ENCODE measurements at places on chromosomes 12 and 14.
A peak's percentile ranks its signal among the peaks of the same experiment; 100 is the strongest.

DNA sequence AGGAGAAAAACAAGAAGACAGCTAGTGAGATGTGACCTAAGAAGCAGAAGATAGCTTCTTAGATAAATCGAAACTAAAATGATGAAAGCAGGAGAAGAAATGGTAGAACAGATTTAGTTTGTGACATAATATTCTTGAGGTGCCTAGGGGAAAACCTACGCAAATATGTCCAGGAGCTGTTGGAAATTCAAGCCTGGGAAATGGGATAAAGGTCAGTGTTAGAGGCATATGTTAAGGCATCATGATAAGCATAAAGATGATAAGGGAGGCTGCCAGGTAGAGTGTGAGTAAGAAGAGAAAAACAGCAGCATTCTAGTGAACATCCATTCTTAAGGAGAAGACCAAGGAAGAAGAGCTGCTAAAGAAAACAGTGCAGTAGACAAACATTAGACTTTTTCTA is 109.6 kb upstream of the LGR5 start:
- DNase-seq = no peak

DNA sequence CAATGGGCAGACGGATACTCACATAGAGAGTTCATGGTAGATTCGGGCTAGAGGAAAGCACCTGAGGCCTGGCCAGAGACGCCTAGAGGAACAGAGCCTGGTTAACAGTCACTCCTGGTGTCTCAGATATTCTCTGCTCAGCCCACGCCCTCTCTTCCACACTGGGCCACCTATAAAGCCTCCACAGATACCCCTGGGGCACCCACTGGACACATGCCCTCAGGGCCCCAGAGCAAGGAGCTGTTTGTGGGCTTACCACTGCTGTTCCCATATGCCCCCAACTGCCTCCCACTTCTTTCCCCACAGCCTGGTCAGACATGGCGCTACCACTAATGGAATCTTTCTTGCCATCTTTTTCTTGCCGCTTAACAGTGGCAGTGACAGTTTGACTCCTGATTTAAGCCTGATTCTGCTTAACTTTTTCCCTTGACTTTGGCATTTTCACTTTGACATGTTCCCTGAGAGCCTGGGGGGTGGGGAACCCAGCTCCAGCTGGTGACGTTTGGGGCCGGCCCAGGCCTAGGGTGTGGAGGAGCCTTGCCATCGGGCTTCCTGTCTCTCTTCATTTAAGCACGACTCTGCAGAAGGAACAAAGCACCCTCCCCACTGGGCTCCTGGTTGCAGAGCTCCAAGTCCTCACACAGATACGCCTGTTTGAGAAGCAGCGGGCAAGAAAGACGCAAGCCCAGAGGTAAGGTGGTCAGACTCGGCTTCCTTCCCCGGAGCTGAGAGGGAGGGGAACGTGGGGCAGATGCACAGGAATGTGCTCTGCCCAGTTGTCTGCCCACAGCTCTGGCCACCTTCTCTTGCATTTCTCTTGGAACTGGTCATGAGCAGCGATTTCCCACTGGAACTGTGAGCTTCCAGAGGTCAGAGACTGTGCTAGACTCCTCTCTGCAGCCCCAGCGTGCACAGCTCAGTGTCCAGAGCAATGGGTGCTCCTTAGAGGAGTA is at the start of gene CD4:
Gene CD4, plus strand, starts transcription at position 557 of the 953 bp plus-strand sequence. CDS start 10,611 bp downstream, outside the sequence.
- no peak for DNase-seq

- no peak for DNase-seq
These were observed 464.9 kb downstream of the PDZRN4 start for GRCh38 chr12:41652981-41653380.

DNA sequence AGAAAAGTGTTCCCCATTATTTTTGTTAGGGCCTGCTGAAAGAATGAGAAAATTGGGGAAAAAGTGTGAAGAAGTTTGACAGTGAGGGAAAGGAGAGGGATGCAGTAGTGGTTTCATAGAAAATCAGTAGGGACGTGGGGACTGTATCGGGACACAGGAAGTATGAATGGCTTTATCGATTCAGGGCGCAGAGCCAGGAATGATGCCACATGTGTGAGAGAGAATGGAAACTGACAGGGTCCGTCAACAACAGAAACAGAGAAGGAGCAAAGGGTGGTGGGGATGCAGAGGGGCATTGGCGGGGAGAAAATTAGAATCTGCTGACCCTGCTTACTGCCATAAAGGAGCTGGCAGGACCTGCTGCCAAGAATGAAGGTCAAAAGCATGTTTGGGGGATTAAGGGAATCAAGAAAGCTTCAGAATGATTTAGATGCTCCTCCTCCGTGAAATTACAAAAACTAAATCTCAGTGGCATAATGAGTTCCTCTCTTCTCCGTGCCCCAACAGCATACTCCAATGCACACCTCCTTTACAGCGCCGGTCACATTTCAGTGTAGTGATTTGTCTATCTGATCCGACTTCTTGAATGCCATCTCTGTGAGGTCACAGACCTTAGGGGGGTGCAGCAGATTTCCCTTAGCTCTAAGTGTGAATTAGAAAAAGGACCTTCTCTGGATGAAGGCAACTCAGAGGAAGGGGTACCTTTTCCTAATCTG is 92.6 kb downstream of the EMP1 start:
- DNase-seq = no peak

DNA sequence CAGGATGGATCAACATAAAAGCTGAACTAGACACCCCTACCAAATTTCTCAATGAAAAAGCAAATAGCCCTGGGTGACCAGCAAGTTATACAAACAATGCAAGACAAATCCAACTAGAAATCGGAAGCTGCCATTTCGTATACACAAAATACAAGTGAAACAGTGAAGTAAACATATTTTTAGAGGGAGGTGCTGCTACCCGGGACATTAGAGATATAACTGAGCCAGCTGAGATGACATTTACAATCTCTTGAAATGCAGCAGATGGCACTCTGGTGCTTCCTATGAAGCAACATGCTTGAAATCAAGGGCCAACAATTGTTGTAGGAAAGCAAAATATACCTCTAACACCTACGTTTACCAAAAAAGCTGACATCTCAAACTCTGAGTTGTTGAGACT is 25.5 kb downstream of the BDKRB1 start:
- DNase-seq = no peak

GRCh38 chr12:121626087-121626852 is at the start of gene ORAI1:
ORAI1 (plus strand) TSS chr12:121626530.
- DNase-seq = peak; percentile 99

DNA sequence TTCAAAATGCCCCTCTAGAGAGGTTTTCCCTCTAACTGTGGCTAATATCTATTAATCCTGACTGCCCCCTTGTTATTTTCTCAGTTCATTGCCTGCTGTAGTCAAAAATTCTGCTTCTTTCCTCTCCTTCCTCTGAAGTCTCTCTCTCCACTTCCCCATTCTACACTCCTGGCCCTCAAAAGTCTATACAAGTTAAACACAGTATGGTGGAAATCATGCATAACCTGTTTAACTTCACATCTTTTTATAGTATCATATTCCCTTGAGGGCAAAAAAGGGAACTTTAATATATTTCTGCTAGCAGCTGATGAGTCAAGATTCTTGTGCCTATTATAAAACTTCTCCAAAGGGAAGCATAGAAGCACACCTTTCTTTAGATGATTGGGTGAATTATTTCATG is 16.7 kb downstream of the GRIP1 start:
- DNase-seq = no peak

GRCh38 chr12:20599757-20600156 is 95.4 kb upstream of the SLCO1C1 start:
- DNase-seq = no peak

GRCh38 chr12:132517013-132517739 is 27.2 kb downstream of the FBRSL1 start:
- no peak for DNase-seq

DNA sequence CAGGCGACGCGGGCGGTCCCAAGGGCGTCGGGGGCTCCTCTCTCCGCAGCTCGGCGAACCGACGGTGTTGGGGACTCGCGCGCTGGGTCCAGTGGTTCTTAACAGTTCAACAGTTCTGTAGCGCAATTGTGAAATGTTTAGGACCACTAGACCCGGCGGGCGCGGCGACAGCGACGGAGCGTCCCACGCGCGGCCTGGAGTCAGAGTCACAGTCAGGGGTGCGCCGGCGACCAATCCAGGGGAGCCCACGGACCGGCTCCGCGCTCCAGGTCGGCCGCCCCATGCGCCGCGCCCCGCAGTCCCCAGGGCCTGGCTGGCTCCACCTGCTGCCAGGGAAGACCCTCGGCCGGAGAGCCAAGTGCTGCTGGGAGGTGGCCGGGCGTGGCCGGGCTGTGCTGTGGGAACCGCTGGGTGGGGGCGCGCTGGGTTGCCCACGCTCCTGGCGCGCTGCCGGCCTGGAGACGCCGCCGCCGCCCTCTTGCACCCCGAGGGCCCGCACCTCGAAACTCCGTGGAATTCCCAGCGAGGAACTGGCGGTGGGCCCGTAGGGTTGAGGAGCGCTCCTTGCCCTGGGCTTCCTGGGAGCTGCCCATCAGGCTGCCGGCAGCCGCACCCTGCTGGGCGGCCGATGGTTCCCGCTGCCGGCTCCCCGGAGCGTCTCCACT is 20.9 kb upstream of the KIF26A start:
- peak; percentile 19 for DNase-seq

DNA sequence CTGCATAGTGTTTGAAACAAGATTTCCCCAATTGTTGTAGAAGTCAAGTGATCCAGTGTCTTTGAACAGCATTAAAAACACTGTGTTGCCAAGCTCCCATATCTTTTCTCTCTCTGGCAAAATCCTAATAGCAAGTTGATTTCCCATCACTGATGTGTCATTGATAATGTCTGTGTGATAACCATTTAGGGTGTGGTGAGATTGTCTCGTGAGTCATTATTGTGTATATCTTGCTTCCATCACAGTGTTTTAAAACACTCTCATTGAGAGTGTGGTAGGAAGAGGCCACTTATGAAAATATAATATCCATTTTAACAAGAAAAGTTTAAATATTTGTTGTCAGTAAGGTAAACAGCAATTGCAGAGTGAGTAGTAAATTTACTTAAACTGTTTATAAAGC is 74.7 kb downstream of the PRORP start:
- no peak for DNase-seq

GRCh38 chr14:89614009-89614691 is 197.1 kb upstream of the FOXN3 start:
- DNase-seq = no peak

GRCh38 chr12:121581686-121582429 is 1.0 kb upstream of the KDM2B start:
- DNase-seq = no peak

GRCh38 chr12:54225666-54226065 is 36.9 kb upstream of the SMUG1 start:
- DNase-seq = no peak

DNA sequence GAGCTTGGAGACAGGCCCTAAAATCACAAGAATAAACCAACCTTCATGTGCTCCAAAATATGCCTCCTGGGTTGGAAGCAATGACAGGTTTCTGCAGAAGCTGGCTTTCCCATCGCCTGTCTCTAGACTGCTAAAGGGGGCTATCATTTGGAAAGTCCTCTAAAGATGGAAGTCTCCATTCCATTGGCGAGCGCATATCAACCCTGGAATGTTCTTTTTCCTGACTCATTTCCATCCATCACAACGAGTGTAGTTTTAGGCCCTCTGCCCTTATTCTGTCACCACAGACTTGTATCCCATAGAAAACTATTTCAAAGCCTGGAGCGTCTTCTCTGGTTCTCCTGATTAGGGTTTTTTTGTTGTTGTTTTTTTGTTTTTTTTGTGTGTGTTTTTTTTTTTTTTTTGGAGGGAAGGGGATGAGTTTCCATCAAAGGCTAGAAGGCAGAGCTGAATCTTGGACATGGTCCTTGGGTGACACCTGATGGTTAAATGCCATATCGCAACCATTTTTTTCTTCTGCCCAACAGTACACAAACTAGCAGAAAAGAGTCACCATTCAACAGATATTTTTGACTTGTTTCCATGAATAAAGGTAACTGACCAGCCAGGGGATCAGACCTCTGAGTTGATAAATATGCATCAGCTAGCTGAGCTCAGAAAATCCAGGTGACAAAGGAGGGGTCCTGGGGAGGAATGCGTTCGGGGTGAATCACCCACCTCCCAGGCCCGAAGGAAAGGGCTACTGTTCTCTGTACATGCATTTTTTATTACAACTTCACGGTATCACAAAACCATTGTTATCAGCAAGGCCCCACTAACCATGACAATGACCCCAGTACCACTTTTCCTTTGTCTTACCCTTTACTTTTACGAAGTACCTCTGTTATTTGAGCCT is 40.5 kb downstream of the KCNA5 start:
- DNase-seq = peak; percentile 51

DNA sequence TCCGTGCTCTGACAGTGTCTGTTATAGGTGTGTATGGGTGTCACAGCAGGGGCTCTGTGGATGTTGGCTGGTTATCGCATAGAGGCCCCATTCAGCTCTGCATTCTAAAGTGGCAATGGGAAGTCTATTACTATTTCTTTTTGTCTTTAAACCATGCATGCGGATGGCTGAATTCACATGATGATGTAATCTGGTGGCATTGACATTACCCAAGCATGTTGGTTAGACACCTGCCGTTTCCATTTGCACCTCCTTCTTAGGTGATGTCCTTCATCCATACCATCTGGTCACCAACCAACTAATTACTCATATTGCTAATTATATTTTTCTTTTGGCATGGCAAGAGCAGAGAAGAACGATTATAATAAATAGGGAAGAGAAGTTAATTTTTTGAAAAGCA is 270.8 kb upstream of the RGS6 start:
- DNase-seq = no peak

- DNase-seq = no peak
These were observed 71.2 kb downstream of the ITPK1 start for GRCh38 chr14:93044556-93044955.

- no peak for DNase-seq
These were observed 532 bp upstream of the PRKD1 start for GRCh38 chr14:29928117-29928640.

DNA sequence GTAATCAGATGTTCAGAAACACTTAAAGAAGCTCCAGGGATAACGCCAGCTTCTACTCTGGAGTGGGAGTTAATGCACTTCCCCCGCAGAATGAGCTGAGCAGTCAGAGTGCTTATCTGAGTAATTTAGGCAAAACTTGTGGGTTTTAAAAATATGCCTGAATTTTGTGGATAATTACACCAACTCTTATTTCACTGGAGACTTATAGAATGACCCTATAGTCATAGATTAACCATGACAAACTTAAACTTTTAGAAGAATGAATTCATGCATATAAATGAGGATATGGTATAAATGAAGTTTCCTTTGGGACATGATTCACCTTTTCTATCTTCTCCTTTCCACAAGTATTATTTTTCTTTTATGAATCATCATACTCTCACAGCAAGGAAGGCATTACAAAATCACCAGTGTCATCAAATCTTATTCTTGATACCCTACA is 241.1 kb upstream of the FBXO33 start:
- DNase-seq = no peak

- no peak for DNase-seq
These were observed 1.1 kb downstream of the TPI1 start for GRCh38 chr12:6868211-6869048.

DNA sequence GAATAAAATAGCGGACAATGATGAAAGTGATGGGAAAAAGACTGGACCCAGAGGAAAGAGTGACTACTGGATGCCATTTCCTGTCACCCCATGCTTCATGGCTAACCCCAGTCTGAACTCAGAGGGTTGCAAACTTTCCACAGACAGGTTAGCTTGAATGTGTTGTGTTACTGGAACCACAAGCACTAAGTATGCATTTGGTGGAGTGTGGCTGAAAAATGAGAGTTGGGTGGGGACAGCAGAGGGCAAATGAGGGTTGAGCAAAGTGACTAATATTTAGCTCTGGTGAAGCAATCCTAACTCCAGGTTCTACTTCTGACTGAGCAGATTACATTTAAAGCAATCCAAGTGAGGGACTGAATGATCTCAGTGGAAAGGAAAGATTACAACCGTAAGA is 1.6 kb downstream of the SLC16A7 start:
- no peak for DNase-seq
